ENCODE measurements at places on chromosomes 2 and 18. TPM values are rescaled to one million over a fixed set of nuclear protein-coding genes. Genes with fewer than 3 reads are reported as not detected.

- no peak overlapping the region for H3K4me3 ChIP-seq
- H3K36me3 ChIP-seq: no peaks in the 10 kb centered on the region
- H3K27ac ChIP-seq: no peak overlapping the region
- DNase-seq: no peak
- no peaks in the 10 kb centered on the region for H3K4me1 ChIP-seq
Measured at GRCh38 chr2:43292851-43293743, 66.7 kb upstream of the ZFP36L2 start.

NPPC gene
- total RNA-seq: 4.7 TPM

- no peak overlapping the region for H3K27ac ChIP-seq
- DNase-seq: no peak
- H3K27me3 ChIP-seq: no peaks in the 10 kb centered on the region
- H3K4me3 ChIP-seq: no peak overlapping the region
- H3K36me3 ChIP-seq: no peaks in the 10 kb centered on the region
Measured at GRCh38 chr2:174738841-174739240, 25.4 kb downstream of the CHRNA1 start.

RTP5 gene
- total RNA-seq: not detected

GRCh38 chr2:218555527-218555926 lies 12.6 kb downstream of the USP37 start:
- H3K36me3 ChIP-seq: peaks cover 18% of the 10 kb centered on the region
- H3K27ac ChIP-seq: no peak overlapping the region
- H3K4me1 ChIP-seq: no peaks in the 10 kb centered on the region
- DNase-seq: peak; percentile 17

ESPNL gene
- 1.3 TPM for total RNA-seq

DNA sequence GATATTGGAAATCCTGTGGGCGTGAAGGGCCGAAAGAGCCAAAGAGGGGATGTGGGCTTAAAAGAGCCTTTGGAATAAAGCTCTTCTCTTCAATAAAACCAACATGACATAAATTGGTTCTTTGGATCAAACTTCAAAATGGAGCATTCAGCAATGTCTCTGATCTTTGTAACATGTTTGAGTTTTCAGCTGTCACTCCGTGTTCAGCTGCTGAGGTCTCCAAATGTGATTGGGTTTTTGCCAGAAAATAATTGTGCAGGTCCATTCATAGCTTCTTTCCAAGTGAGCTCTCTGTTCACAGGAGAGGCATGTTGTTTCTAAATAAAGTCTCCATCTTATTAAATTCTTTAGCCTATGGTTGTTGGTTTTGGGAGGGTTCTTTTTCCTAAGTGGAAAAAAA lies 127.6 kb upstream of the CCDC68 start:
- no peaks in the 10 kb centered on the region for H3K27me3 ChIP-seq
- H3K36me3 ChIP-seq: no peaks in the 10 kb centered on the region
- no peak overlapping the region for H3K27ac ChIP-seq
- H3K4me1 ChIP-seq: no peaks in the 10 kb centered on the region
- no peak for DNase-seq
- H3K4me3 ChIP-seq: no peak overlapping the region

- H3K4me3 ChIP-seq: no peak overlapping the region
- H3K27ac ChIP-seq: no peak overlapping the region
- H3K27me3 ChIP-seq: no peaks in the 10 kb centered on the region
- H3K36me3 ChIP-seq: no peaks in the 10 kb centered on the region
- H3K4me1 ChIP-seq: no peaks in the 10 kb centered on the region
- no peak for DNase-seq
Measured at GRCh38 chr2:198383392-198383791, 579.0 kb downstream of the PLCL1 start.

GRCh38 chr2:181046833-181047232 lies 66.4 kb downstream of the UBE2E3 start:
- H3K27ac ChIP-seq: no peak overlapping the region
- no peaks in the 10 kb centered on the region for H3K36me3 ChIP-seq
- no peak overlapping the region for H3K4me3 ChIP-seq
- DNase-seq: no peak
- H3K4me1 ChIP-seq: no peaks in the 10 kb centered on the region

ALK gene
- total RNA-seq: 0.09 TPM

CSRNP3 gene
- total RNA-seq: 6.7 TPM

AFF3 gene
- 3.0 TPM for total RNA-seq

GRCh38 chr2:187442378-187442777 lies 5.7 kb downstream of the CALCRL start:
- no peak for DNase-seq
- H3K36me3 ChIP-seq: no peaks in the 10 kb centered on the region

IL1A gene
- 0.74 TPM for total RNA-seq

DNA sequence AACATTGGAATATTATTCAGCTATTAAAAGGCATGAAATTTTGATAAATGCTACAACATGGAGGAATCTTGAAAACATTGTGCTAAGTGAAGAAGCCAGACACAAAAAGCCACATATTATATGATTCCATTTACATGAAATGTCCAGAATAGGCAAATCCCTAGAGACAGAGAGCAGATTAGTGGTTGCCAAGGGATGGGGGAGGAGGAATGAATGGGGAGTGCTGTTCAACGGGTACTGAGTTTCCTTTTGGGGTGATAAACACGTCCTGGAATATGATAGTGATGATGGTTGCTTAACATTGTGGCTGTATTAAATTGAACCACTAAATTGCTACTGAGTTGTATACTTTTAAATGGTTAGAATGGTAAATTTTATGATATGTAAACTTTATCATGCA lies 8.9 kb upstream of the TWSG1 start:
- no peak for DNase-seq
- no peak overlapping the region for H3K4me3 ChIP-seq
- H3K27me3 ChIP-seq: no peaks in the 10 kb centered on the region

GRCh38 chr2:159096901-159097300 lies 128.5 kb downstream of the TANC1 start:
- no peak for DNase-seq
- H3K36me3 ChIP-seq: no peaks in the 10 kb centered on the region
- no peaks in the 10 kb centered on the region for H3K27me3 ChIP-seq
- H3K4me3 ChIP-seq: no peak overlapping the region
- H3K27ac ChIP-seq: no peak overlapping the region

GRCh38 chr2:68643011-68643873 lies at the start of gene PROKR1:
PROKR1 (plus strand) TSS chr2:68643579; CDS start chr2:68645822, 2,243 bp downstream.
- H3K36me3 ChIP-seq: no peaks in the 10 kb centered on the region
- H3K27ac ChIP-seq: no peak within 1 kb of the TSS
- no peak for DNase-seq
- H3K4me3 ChIP-seq: peak within 1 kb of the TSS; percentile 91

- DNase-seq: no peak
- no peak overlapping the region for H3K4me3 ChIP-seq
- H3K4me1 ChIP-seq: peaks cover 13% of the 10 kb centered on the region
- peaks cover 8% of the 10 kb centered on the region for H3K36me3 ChIP-seq
- no peak overlapping the region for H3K27ac ChIP-seq
Measured at GRCh38 chr2:69077252-69077950, 64.4 kb downstream of the ANTXR1 start.

- H3K4me1 ChIP-seq: no peaks in the 10 kb centered on the region
- H3K27me3 ChIP-seq: no peaks in the 10 kb centered on the region
- H3K36me3 ChIP-seq: no peaks in the 10 kb centered on the region
- DNase-seq: peak; percentile 66
- no peak overlapping the region for H3K27ac ChIP-seq
Measured at GRCh38 chr2:191811807-191812602, 34.9 kb downstream of the CAVIN2 start.

- H3K36me3 ChIP-seq: no peaks in the 10 kb centered on the region
- no peaks in the 10 kb centered on the region for H3K27me3 ChIP-seq
- H3K4me3 ChIP-seq: no peak overlapping the region
- H3K4me1 ChIP-seq: peaks cover 1% of the 10 kb centered on the region
- no peak overlapping the region for H3K27ac ChIP-seq
Measured at GRCh38 chr2:10891390-10891789, 20.3 kb upstream of the KCNF1 start.
